ENCODE measurements at places on chromosomes 3 and 15. TPM values are rescaled to one million over a fixed set of nuclear protein-coding genes. Genes with fewer than 3 reads are reported as not detected.

Gene GOLGA6L10
- total RNA-seq, result 0.40 TPM

Gene SAMD7
- total RNA-seq, result not detected

Gene MCF2L2
- 0.53 TPM for total RNA-seq

Gene IL17RD
- total RNA-seq, result 2.5 TPM

Gene A4GNT
- total RNA-seq, result not detected

Gene CKMT1B
- not detected for total RNA-seq

Gene CCR8
- total RNA-seq, result not detected

Gene CYP8B1
- total RNA-seq, result not detected

Gene OR5AC2
- total RNA-seq, result not detected

Gene SV2B
- total RNA-seq, result not detected

Gene CCR2
- total RNA-seq, result not detected

Gene GOLGA6A
- not detected for total RNA-seq

Gene EIF4A2
- total RNA-seq, result 655 TPM

Gene SLC27A2
- not detected for total RNA-seq

Gene TRPM1
- 0.27 TPM for total RNA-seq

Gene SUCNR1
- not detected for total RNA-seq

Gene THOC7
- total RNA-seq, result 68.6 TPM

Gene GRM7
- not detected for total RNA-seq

Gene ATP13A5
- not detected for total RNA-seq

Gene SEMA3G
- 9.8 TPM for total RNA-seq

Gene ERICH6
- total RNA-seq, result not detected

Gene SRGAP3
- total RNA-seq, result 0.53 TPM

Gene BMF
- total RNA-seq, result 2.3 TPM

Gene PXYLP1
- 4.5 TPM for total RNA-seq

Gene PARP15
- 0.57 TPM for total RNA-seq

Gene P2RY12
- not detected for total RNA-seq

Gene C3orf49
- total RNA-seq, result not detected

Measured in thoracic aorta endothelial cell (primary cell).